Common myeloid progenitor, CD34-positive (primary cell): ENCODE measurements at places on chromosomes 4 and X.
A peak's percentile ranks its signal among the peaks of the same experiment; 100 is the strongest.

GRCh38 chr4:8269535-8270417, at the start of gene HTRA3:
HTRA3 (plus strand) TSS chr4:8269754; CDS start chr4:8269969, 215 bp downstream.
- DNase-seq, result no peak
- no peak within 1 kb of the TSS for H3K27ac ChIP-seq
- H3K36me3 ChIP-seq, result no peaks in the 10 kb centered on the region
- no peaks in the 10 kb centered on the region for H3K27me3 ChIP-seq
- H3K4me3 ChIP-seq, result peak within 1 kb of the TSS; percentile 68

DNA sequence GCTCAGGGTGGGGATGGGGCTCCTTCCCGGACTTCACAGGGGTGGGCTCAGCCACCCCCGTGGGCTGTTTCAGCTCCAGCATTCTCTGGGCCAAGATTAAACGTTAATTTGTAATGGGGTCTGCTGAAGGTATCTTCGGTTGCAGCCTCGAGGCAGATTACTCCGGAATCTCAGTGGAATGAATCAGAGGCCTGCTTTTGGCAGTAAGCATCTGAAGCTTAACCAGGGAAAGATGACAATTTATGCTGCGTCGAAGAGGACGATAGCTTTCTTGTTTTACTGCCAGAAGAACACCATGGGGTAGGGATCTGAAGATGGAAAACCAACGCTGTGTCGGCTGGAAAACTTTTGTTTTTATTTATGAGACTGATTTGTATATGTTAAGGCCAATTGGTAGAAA, 129.2 kb upstream of the MSX1 start:
- H3K36me3 ChIP-seq, result no peaks in the 10 kb centered on the region
- no peaks in the 10 kb centered on the region for H3K27me3 ChIP-seq

GRCh38 chr4:92241094-92241493, 62.7 kb upstream of the GRID2 start:
- H3K27me3 ChIP-seq, result no peaks in the 10 kb centered on the region
- no peaks in the 10 kb centered on the region for H3K4me1 ChIP-seq
- no peak for DNase-seq

- H3K27ac ChIP-seq, result no peak overlapping the region
- no peak overlapping the region for H3K4me3 ChIP-seq
- DNase-seq, result no peak
- H3K27me3 ChIP-seq, result no peaks in the 10 kb centered on the region
These were observed 235.5 kb downstream of the GALNTL6 start for GRCh38 chr4:172048666-172049065.

DNA sequence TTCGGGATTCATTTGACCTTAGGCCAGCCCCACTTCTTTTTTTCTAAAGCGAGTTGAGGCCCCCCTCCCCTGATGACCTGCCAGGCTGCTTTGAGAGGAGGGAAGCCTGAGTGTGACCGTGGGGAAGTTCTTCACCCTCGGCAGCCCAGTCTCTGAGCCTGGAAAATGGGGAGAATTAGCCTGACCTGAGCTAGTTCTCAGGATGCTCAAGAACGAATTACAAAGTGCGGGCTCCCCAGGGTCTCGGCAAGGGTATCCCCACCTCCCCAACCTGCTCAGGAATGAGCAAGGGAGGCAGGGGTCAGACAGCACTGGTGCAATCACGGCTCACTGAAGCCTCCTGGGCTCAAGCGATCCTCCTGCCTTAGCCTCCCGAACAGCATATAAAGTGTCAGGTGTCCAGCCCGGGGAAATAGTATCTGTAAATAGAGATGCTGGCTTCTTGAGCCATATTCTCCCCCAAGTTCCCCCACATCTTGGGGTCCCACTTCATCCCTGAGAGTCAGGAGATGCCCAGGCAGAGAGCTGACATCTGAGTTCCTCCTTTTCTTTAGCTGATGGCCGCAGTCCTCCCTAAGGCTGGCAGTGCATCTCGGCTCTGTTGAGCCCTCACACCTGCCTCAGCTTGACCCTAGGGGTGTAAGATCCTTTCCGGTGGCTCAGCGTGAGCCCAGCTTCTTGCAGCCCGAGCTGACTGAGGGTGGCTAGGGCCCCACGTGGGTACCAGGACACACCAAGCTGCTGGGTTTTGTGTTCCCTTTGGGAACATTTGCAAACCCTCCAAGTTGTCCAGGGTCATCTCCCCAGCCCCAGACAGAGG, 1.6 kb downstream of the DUSP9 start:
- DNase-seq, result no peak
- H3K4me1 ChIP-seq, result no peaks in the 10 kb centered on the region
- no peaks in the 10 kb centered on the region for H3K36me3 ChIP-seq
- no peak overlapping the region for H3K4me3 ChIP-seq
- H3K27ac ChIP-seq, result no peak overlapping the region
- peaks cover 47% of the 10 kb centered on the region for H3K27me3 ChIP-seq

GRCh38 chr4:181944527-181944926, 298.7 kb upstream of the TENM3 start:
- H3K27me3 ChIP-seq, result no peaks in the 10 kb centered on the region
- no peak overlapping the region for H3K27ac ChIP-seq
- H3K36me3 ChIP-seq, result no peaks in the 10 kb centered on the region

DNA sequence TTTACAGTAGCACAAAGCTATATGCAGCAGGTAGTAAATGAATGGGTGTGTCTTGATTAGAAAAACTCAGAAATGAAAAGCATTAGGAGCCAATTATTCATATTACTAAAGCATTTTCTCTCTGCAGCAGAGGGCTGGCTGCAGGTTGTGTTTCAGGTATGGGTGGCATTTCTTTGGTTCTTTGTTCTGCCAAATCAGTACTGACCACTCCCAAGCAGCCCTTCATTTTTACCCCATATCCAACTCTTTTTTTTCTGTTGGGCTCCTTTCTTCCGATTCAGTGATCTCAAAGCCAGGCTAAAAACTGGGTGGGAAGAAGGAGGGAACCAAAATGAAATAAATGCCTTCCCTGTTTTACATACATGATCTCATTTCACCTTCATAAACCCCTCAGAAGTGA, 162.3 kb downstream of the SPRY1 start:
- peaks cover 12% of the 10 kb centered on the region for H3K4me1 ChIP-seq
- H3K4me3 ChIP-seq, result no peak overlapping the region
- H3K27me3 ChIP-seq, result no peaks in the 10 kb centered on the region
- H3K36me3 ChIP-seq, result no peaks in the 10 kb centered on the region
- H3K27ac ChIP-seq, result no peak overlapping the region
